GM19239 (cell line): ENCODE measurements at places on chromosomes 12 and 14.

GRCh38 chr12:132249689-132250478, 79.5 kb downstream of the GALNT9 start:
- no peak for DNase-seq

GRCh38 chr12:31323391-31324115, 2.4 kb downstream of the SINHCAF start:
- no peak for DNase-seq

- DNase-seq, result no peak
Measured at GRCh38 chr12:7116916-7117315, 7.9 kb upstream of the C1RL start.

GRCh38 chr14:59283361-59283760, 94.9 kb downstream of the DAAM1 start:
- no peak for DNase-seq

- DNase-seq, result no peak
Measured at GRCh38 chr14:20434701-20435581, 1.0 kb downstream of the KLHL33 start.

- DNase-seq, result no peak
Measured at GRCh38 chr14:23102801-23103200, 2.0 kb downstream of the CIROP start.

- DNase-seq, result no peak
Measured at GRCh38 chr14:88947646-88948598, 123.5 kb downstream of the TTC8 start.

DNA sequence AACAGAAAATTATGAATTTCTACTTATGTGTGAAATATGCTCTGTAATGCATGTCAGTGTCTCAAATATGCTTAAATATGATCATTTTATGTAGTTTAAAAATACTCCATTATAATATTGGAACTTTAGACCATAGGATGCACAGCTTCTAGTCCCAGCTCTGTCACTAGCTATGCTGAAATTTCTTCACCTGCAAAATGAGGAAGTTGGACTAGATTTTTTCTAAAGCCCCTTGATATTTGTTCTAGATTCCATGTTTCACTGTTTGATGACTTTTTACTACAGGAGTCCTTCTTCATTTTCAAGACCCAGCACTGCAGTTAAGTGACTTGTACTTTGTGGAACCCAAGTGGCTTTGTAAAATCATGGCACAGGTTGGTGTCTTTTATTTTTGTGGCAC, 90.1 kb downstream of the LRRK2 start:
- no peak for DNase-seq

DNA sequence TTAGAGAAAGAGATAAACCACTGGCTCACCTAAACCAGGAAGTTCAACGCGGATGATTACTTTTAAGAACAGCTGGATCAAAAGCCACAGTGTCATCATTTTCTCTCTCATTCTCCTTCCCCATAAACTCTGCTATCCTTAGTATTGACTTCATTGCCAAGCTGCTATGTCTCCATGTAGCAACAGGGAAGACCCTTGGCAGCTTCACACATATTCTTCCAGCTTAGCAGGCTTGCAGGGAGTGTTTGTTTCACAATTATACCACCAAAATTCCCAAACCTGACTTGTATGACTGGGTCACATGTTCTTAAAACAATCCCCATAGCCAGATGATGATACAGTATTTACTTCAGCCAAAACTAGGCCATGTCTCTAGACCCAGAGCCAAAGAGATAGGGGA, 235.5 kb downstream of the PAWR start:
- no peak for DNase-seq

GRCh38 chr14:20956376-20956976, 1.2 kb downstream of the RNASE2 start:
- DNase-seq, result no peak

GRCh38 chr12:16785953-16786352, 180.0 kb upstream of the LMO3 start:
- no peak for DNase-seq
